ENCODE measurements at places on chromosomes 5 and 9.

DNA sequence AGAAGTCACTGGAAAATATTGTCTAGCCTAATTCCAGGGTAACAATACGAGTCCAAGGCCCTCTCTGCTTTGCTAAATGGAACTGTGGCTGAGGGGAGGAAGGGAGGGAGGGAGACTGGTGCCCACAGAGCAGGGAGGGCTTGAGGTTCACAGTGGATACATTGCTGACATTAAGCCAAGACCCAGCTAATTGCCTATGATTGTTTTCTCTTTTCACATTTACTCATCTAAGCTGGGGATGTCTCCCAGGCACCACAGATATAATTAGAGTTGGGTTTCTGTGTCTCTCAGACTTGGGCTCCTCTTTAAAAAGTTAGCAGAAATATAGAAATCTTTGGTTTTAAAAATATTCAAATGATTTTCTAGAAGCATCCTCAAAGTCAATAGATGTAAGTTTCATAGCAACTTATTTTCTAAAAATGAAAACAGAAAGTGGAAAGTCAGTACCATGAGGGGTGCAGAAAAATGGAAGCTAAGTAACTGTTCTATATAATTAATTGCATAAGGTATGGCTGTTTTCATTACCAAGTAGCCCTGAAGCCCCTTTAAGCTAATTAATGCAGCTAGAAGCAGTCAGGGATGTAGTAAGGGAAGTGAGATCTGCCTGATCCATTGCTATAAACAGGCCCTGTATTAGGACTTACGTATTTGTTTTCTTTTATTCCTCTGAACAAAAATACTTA lies 259.8 kb downstream of the NDUFS4 start:
- no peak for DNase-seq

DNA sequence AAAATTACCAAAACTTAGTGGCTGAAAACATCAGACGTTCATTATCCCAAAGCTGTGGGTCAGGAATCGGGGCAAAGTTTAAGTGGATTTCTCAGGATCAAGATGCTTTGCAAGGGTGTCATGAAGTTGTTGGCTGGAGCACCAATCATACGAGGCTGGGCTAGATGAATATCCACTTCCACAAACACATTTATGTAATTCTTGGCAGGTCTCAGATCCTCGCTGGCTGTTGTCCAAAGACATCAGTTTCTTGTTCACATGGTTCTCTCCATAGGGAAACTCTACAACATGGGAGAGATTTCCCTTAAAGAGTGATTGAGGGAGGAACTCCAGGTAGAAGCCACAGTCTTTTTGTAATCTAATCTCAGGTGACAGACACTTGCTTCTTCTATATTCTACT lies 20.2 kb upstream of the CCDC192 start:
- DNase-seq: no peak

DNA sequence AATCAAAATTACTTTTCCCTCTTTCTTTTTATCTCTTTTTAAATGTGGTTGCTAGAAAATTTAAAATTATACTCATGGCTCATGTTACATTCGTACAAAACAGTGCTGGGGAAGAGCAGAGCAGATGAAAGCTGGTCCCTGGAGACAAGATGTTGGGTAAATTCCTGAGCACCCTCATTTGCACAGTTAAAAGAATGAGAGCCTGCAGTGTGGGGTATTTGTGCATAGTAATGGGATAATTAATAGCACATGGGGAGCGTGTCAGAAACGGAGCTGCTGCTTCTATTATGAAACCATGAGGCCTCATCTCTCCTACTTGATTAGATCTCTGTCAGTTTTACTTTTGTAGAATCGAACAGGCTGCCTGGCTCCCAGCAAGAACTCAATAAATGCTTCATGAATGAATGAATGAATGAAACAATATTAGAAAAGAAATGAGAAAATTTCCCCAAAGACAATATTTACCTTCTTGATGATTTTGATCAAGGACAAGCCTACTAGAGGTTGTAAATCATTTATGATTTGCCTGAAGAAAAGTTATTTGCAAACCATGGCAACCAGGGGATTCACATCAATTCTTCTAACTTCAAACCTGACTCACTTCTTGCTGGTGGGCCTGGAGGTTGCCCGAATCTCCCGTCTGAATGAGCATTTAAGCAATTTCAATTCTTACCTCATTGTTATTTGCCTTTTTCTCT lies 177.2 kb upstream of the TUT7 start:
- DNase-seq: no peak

DNA sequence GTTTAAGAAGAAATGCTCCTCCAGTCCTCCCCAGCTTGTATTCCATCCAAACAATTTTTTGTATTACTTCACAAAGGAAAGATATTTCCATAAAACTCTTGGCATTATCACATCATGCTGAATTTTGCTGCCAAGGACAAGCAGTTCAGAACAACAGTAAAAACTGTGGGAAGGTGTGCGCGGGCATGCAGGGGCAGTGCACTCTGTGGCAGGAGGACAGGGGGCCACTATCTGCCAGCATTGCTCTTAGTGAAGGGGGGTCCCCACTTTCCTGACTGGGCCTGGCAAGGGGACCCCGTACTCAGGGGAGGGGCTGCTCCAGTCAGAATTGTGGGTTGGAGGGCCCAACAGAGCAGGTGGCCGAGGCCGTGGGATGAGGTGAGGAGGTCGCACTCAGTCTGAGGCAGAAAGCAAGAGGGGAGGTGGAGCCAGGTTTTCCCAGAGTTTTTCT lies 32.8 kb downstream of the ANGPTL2 start:
- no peak for DNase-seq

DNA sequence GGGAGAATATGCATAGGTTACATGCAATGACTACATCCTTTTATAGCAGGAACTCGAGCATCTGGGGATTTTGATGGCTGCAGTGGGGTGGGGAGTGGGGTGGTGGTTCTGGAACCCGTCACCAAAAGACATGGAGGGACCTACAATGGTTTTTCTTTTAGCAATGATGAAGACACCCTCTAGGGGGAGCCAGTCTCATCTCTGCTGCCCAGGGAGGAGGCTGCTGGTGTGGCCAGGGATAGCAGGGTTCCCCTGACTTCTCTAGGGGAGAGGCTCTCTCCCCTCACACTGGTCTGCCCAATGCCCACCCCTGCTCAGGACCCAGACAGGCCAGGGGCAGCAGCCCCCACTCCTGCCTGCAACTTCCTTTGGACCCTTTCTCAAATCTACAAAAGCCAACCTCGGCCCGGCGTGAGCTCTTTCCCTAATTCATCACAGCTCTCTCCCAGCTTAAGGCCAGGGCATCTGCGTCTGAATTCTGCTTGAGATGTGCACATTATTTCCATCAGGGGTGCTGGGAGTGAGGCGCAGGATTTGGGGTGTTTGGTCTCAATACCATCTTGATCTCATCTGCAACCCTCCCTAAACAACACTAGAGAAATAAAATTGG lies 73.6 kb upstream of the RETREG1 start:
- peak; percentile 38 for DNase-seq

All from stimulated activated CD8-positive, alpha-beta memory T cell treated with anti-CD3 and anti-CD28 coated beads, Interleukin-4, amount 100 ng/mL, for 48 hours (primary cell).